IPS-NIHi11 (cell line): ENCODE measurements at places on chromosomes 6 and 20.

GRCh38 chr6:24378473-24379097 is 20.7 kb upstream of the DCDC2 start:
- no peak for DNase-seq

- DNase-seq, result peak; percentile 7
Measured at GRCh38 chr6:98054453-98054852, 771.4 kb upstream of the MMS22L start.

DNA sequence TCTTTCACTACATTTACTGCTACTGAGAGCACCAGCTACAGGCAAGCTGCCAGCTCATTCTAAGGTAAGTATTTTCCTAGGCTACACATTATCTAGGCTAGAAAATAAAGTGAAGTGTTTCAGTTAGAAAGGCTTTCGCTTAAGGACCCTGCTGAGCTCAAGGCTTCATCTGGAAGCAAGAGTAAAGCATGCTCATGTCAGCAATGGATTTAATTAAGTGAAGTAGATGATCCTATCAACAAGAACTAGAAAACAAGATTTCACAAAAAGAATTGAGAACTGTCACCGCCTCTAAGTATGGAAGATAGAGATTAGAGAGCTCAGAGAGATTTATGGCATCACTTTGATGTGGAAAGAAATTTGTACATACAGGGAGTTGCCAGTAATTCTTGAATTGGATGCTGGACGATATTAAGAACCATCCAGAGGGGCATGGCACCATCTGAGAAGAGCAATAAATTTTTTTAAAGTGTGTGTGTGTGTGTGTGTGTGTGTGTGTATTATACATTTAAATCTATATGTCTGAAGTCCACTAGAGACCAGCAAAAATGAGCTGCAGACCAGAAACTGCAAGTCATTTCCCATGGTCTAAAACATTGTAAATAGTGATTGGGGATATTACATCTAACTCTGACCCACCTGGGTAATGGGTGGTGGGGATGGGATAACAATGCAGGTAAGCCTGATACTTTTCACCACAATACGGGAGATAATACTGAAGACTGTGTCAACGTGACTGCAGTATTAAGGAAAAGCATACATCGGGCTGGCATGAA is 105.2 kb upstream of the MAP7 start:
- DNase-seq, result no peak

DNA sequence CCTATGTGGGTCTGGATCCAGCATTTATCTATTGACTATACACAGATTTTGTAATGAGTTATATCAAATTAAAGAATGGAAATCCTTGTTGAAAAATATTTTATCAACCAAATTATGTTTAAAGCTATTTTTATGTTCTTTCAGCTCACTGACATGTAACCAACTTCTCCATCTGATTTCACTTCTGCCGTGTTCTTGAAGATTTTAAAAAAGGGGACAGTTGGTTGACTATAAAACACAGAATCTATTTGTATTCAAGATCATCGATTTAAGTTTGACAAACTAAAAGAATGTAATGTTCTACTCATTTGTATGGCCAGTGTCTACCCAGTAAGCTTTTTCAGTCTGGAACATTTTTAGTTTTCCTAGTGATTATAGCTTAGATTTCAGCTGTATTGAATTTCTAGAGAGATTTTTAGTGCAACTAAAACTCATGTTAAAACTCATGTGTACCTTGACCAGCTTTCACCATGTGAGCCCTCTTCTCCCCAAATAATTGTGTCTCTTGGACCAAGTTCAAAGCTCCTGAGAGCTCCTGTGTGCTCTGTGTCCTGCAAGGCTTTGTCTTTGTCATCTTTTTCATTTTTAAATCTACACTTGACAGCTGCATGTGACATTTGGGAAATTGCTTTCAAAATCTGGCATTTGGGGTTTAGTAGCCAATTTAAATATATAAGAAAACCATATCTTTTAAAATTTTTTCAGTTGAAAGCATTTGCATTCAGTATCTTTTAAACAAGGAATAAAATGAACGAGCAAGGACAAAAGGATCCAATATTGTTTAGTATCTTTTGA is 118.4 kb upstream of the TIAM2 start:
- no peak for DNase-seq

- DNase-seq, result no peak
Measured at GRCh38 chr6:11692451-11693376, 85.9 kb downstream of the ADTRP start.

GRCh38 chr6:50791900-50792508 is 26.7 kb upstream of the TFAP2B start:
- DNase-seq, result peak; percentile 56

DNA sequence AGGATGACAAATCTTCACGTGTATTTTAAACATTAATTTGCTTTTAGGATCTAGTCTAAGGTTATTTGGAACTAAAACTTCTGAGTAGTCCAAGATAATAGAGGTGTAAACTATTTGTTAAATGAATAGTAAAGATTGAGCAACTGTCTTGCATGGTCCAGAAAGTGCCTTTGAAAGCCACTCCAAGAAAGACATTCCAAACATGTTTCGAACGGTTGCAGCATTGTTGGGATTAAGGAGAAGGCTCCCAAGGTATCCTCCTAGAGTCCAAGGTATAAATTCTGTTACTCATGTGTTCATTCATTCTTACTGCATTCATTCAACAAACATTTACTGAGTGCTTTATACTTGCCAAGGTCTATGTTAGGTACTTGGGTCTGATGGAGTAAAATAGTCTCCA is 28.8 kb upstream of the MYLK2 start:
- DNase-seq, result no peak

- DNase-seq, result no peak
Measured at GRCh38 chr6:42968783-42969182, 8.2 kb downstream of the GNMT start.

GRCh38 chr6:148761527-148762011 is 14.7 kb downstream of the UST start:
- DNase-seq, result no peak

DNA sequence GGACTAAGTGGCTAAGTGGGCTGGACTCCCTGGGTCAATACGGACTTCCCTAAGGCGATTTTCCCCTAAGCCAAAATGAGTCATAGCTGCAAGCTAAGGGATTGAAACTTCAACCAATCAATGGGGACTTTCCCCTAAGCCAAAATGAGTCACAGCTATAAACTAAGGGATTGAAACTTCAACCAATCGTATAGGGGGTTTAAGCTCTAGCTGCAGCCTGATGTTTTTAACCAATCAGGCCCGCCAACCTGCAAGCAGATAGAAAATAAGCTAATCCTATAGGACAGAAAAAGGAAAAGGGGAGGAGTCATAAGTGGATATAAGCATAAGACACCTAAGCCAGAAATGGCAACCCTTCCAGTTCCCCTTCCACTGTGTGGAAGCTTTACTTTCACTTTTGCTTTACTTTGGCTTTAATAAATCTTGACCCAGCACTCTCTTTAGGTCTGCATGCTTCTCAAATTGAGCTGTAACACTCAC is 655.0 kb upstream of the HS3ST5 start:
- no peak for DNase-seq

DNA sequence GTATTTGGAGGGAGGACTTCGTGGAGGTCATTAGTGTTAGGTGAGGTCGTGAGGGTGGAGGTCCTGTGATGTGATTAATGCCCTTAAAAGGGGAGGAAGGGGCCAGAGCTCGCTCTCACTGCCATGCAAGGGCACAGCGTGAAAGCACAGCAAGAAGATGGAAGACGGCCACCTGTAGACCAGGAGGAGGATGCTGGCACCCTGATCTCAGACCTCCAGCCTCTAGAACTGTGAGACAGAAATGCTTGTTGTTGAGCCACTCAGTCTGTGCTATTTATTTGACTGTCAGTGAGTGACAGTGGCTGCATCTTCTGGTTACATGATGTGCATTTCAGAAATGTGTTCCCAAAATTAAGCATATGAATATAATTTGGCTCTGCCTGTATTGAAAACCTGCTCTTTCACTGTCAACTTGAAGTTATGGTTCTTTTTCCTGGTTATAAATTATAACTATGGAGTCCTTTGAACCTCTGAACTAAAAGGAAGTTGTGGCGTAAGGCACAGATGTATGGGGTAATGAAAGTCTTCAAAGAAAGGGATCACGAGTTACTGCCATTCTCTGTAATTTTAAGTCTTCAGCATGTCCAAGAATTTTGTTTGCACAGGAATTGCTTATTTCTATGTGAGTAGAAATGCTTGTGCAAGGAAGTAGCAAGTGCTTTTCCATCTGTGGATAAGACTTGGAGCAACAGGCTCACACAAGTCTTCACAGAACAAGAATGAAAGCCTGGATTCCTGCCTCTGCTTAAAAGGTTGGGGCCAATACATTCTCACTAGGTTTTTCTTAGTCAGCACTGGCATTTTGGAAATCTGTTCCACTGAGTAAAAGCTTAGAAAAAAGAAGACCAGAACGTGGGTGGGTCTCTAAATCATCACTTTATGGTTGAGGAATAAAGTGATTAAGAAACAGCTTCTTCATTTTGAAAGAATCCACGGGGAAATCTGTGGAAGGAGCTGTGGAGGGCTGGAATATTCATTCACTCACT is 10.3 kb downstream of the PPP1R14C start:
- DNase-seq, result no peak

- DNase-seq, result no peak
Measured at GRCh38 chr20:57695012-57695411, 14.8 kb downstream of the PMEPA1 start.

DNA sequence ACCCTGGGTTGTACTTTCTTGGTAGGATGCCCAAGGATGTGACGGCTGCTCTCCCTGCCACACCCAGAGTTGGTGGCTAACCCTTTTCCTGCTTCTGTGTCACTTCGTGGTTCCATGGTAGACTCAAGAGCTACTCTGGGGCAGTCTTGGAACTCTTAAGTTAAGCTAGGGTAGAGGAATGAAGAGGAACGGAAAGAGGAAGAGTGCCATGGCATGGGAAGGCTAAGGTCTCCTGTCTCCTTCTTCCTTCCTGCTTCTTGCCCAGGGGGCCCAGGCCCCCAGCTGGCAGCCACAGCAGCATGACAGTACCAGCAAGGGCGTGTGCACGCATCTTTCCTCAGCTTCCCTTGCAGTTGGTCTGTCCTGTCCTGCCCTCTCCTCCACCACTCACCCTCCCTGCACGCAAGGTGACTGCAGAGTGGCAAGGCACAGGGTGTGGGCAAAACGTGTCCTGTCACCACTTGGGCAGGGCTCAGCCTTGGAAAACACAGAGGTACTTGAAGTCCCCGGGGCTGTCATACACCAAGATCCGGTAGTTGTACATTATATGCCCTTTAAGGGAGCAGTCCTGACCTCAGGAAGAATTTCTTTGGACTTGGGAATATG is 39.8 kb upstream of the TGM3 start:
- DNase-seq, result no peak

DNA sequence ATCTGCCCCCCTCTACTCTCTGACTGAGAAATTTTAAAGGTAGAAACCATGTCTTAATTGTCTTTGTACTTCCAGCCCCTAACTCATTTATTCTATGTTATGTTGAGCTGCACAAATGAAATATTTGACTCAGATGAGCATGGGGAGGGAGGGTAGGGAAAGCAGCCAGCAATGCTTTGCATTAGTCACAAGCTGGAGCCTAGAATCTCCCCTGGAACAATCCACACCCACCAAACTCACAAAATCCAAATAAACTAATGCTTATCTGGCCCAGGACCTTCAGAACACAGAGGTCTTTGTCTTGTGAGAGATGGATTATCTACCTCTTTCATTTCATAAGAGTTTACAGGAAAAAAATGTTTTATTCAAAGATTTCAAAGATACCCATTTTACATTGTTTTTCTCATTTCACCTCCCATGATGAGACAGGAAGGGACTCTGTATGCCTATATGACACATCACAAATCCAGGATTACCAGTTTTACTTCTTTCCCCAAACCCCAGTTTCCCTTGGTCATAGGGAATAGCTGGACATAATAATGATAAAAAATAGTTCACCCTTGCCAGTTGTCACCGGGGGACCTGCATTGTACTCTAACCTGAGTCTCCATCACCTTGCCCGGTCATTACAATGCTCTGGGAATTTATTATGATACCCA is 466.9 kb downstream of the KIF16B start:
- no peak for DNase-seq

GRCh38 chr6:158161566-158162254 is 6.4 kb downstream of the SERAC1 start:
- DNase-seq, result peak; percentile 63

- no peak for DNase-seq
Measured at GRCh38 chr6:24818346-24818745, 19.6 kb upstream of the ARMH2 start.

GRCh38 chr6:111591370-111591900 is 14.2 kb downstream of the TRAF3IP2 start:
- no peak for DNase-seq

GRCh38 chr6:137722749-137723272 is 144.2 kb upstream of the TNFAIP3 start:
- no peak for DNase-seq

DNA sequence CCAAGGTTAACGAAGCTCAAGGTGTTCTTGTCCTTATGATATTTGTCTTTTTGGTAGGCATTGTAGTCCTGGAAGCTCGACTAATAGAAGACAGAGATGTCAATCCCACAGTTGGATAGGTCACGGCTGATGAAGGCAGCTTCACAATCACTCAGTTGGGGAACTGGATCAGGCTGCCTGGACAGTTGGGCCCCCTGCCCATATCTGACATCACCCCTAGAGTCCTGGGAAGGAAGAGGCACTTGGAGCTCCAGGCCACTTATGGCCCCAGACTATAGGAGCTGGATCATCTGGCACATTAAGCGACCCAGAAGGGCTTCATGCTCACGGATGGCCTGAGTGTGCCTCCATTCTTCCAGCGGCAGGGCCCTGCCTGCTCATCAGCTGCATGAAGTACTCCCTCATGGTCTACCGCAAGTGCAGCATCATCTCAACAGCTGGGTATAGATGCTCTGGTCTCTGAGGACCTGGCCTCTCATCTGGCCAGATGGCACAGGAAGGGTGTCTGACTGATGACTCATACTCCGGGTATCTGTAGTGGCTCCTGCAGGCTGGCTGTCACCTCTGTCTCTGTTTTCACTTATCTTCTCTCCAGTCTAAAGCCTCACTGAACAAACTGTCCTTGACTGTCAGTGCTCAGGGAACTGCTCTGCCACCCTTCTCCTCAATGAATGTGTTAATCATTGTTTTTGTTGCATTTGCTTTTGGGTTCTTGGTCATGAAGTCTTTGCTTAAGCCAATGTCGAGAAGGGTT is 29.2 kb upstream of the SSR1 start:
- no peak for DNase-seq

DNA sequence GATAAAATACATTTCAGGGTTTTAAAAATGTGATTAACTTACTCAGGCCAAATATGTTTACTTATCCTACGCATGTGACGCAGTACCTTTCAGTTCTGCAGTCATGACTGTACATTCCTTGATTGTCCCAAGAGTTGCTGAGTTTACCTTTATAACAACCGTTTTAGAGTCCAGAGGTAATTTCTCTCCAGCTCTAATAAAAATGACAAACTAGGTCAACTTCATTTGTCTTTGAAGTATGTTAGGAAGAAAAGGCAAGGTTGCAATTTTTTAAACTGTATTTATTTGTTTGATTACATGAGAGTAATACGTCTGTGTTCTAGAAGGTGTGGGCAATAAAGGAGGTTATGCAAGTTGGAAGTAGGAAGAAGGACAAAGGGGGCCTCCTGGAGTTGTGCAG is 38.6 kb upstream of the UBR2 start:
- no peak for DNase-seq
